ENCODE measurements at places on chromosomes 6 and 20.

DNA sequence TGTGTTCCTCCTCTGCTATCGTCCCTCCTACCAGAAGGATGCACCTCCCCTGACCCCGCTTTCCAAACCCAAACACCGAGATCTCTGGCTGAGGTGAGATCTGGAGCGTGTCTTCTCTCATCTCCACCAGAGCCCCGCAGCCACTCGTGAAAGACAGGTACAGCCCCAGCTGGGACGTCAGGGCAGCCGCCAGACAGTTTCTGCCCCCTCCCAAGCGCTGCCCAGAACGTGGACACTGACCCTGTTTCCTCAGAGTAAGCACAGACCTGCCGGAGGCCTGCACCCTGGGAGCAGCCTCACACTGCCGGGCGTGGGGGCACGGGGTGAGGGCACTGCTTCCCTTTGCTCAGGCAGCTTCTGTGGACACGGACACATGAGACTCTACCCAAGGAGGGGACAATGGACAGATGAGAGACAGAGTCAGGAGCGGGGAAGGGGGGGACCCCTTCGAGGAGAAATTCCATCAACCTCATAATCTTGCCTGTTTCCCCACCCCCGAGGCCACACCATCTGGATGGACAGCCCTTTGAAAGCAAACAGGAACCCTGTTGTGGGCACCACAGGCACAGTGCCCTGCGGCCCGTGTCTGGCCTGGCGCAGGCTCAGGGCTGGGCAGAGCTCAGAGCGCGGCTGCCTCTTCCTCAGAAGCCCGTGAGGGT, 210.6 kb downstream of the DLL1 start:
- no peaks in the 10 kb centered on the region for H3K36me3 ChIP-seq
- no peak overlapping the region for H3K27ac ChIP-seq
- no peak for DNase-seq
- no peak overlapping the region for H3K4me3 ChIP-seq

DNA sequence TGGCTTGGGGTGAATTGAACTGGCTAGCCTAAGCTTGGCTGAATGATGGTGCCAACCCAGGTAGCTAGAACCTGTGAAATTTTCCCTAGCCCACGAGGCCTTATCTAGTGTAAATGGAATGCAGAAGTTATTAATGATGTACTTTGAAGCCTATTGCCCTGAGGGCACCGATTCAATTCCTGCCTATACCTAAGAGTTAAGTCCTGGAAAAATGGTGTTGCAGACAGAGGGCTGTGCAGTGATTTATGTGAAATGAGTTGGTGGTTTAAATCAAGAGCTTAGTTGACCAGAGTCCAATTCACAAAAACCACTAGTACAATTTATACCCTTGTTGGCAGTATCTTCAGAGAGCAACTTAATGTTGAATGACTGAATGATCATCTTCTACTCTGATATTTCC, 373.8 kb upstream of the JAG1 start:
- H3K27me3 ChIP-seq = no peaks in the 10 kb centered on the region
- no peaks in the 10 kb centered on the region for H3K36me3 ChIP-seq
- no peak for DNase-seq
- H3K27ac ChIP-seq = no peak overlapping the region
- H3K4me3 ChIP-seq = no peak overlapping the region

- H3K27me3 ChIP-seq = peaks cover 73% of the 10 kb centered on the region
- H3K36me3 ChIP-seq = no peaks in the 10 kb centered on the region
These were observed 42.8 kb upstream of the PCMTD2 start for GRCh38 chr20:64212755-64213154.

GRCh38 chr6:140486450-140487361, 1112.3 kb upstream of the CITED2 start:
- no peak overlapping the region for H3K4me3 ChIP-seq
- H3K27ac ChIP-seq = peak overlapping the region; percentile 70
- peak; percentile 21 for DNase-seq

DNA sequence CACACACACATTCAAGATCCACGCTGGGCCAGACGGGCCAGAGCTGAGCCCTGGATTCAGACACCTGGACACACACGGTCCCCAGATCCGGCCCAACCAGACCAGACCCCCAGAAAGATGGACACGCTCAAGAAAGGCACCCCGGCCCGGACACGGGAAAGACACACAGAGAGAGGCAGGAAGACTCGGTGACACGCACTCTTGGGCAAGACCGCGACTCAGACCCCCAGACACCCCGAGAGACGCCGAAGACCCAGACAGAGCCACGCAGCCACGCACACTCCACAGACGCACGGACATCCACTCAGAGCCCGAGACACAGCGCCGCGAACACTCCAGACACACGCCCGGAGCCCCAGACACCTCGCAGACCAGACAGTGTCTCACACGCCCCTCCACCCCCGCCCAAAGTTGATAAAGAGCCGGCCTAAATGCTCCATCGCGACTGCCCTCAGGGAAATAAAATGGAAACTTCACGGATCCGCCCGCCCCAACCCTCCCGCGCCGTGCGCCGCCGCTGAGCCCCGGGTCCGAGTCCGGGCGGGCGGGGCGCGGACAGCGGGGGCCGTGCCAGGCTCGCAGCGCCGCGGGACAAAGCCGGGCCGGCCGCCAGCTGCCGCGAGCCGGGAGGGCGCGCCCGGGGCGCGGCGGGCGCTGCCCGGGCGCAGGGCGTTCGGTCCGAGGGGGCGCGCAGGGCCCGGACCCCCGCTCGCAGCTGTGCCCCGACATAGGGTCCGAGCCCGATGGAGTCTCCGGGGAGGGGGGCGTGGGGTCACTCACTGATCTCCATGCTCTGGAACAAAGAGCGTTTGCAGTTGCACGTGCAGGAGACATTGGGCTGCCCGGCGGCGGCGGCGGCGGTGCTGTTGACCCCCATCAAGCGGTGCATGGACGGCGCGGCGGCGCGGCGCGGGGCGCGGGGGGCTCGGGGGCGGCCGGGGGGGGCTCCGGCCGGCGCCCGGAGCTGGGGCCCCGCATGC, 831 bp downstream of the PMEPA1 start:
- DNase-seq = peak; percentile 59
- H3K27me3 ChIP-seq = no peaks in the 10 kb centered on the region
- H3K4me1 ChIP-seq = peaks cover 43% of the 10 kb centered on the region
- no peaks in the 10 kb centered on the region for H3K36me3 ChIP-seq

DNA sequence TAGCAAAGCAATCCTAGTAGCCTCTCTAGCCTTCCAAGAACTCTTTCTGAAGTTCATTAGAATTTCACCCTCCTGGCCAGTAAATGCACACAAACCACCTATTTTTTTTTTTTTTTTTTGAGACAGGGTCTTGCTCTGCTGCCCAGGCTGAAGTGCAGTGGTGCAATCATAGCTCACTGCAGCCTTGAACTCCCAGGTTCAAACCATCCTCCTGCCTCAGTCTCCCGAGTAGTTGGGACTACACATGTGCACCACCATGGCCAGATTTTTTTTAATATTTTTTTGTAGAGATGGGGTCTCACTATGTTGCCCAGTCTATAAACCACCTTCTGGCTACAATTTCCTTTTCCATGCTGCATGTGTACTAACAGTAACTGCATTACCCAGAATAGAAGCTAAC, 301.3 kb downstream of the ZNF217 start:
- H3K27me3 ChIP-seq = no peaks in the 10 kb centered on the region
- no peak overlapping the region for H3K4me3 ChIP-seq
- no peaks in the 10 kb centered on the region for H3K36me3 ChIP-seq
- no peak for DNase-seq

- no peaks in the 10 kb centered on the region for H3K27me3 ChIP-seq
- H3K4me1 ChIP-seq = peaks cover 2% of the 10 kb centered on the region
- no peak overlapping the region for H3K27ac ChIP-seq
- H3K4me3 ChIP-seq = no peak overlapping the region
- no peak for DNase-seq
These were observed 75.1 kb downstream of the TBC1D7 start for GRCh38 chr6:13253272-13253671.

DNA sequence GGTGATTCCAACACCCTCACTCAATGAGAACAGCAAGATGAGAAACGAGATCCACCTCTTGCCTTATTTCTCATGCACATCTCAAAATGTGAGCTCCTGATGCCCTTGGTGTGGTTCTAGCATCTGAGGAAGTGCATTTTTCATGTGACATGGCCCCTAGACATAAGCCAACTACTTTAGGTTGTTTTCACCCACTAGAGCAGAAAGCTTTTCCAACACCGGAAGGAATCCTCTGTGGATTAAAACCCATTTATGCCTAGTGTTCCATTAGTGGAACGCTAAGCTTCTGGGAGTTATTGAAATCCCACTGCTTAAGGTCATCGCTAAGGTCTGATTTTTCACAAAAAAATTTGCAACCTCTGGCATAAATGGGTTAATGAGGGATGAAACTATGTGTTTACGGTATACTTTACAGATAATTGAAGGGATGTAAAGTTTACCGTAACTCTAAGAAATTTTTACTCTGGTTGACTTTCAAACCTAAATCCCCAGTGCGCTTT, 24.0 kb downstream of the CYP24A1 start:
- H3K4me1 ChIP-seq = no peaks in the 10 kb centered on the region
- no peak for DNase-seq
- H3K27ac ChIP-seq = no peak overlapping the region

GRCh38 chr6:16286151-16286522, 47.8 kb downstream of the GMPR start:
- no peak overlapping the region for H3K4me3 ChIP-seq
- peaks cover 16% of the 10 kb centered on the region for H3K4me1 ChIP-seq
- H3K27ac ChIP-seq = no peak overlapping the region

DNA sequence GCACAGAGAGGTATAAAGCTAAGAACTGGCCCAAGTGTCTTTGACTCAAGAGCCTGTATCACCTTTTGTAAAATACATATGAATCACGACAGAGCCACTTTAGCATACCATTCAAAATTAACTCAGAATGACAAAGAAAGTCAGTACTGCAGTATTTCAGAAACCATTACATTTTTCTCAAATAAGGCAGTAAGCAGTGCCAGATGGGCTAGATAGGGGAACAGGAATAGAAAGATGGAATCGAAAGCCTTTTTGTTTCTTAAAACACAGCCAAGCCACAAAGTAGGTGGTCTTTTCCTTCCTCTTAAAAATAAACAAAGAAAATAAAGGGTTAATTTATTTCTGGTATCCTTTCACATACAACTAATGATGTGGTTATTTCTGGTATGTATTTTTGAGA, 10.3 kb downstream of the CLDN20 start:
- no peaks in the 10 kb centered on the region for H3K4me1 ChIP-seq
- H3K27ac ChIP-seq = peak overlapping the region; percentile 21
- H3K4me3 ChIP-seq = no peak overlapping the region

DNA sequence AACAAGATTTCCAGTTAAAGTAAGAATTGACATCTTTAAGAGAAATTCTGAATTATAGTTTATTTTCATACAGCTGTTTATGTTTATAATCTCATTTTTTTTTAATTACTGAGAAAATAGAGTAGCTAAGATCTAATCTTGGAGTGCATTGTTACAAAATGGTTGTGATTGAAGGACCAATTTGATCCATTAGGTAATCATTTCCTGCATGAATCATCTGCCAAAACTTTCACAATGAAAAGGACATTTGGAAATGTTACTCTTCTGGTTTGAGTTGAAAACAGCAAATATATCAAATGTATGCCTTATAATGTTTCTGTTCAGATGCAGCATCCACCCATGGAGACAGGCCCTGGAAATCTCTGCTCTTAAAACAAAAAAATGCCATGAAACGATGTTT, 19.0 kb downstream of the TUBB2A start:
- H3K36me3 ChIP-seq = peaks cover 19% of the 10 kb centered on the region
- no peak overlapping the region for H3K4me3 ChIP-seq
- no peaks in the 10 kb centered on the region for H3K27me3 ChIP-seq
- peak overlapping the region; percentile 90 for H3K27ac ChIP-seq
- DNase-seq = peak; percentile 44

DNA sequence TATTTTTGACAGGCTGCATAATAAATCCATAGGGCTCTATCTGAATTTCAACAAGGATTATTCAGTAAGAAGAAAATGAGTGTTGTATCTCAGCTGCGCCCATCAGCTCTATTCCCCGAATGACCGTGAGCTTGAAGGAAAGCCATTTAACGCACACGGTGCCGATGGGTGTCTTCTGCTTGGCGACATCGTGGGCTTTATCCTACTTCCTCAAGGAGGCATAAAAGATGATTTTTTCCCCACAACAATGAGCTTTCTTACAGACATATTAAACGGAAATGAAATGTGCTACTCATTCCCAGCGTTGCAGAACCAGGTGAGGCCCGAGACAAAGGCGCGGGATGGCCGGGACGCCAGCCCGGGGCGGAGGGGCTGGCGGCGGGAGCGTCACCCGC, 710 bp downstream of the DYNLT1 start:
- H3K36me3 ChIP-seq = peaks cover 21% of the 10 kb centered on the region
- peaks cover 7% of the 10 kb centered on the region for H3K4me1 ChIP-seq
- H3K27me3 ChIP-seq = no peaks in the 10 kb centered on the region
- H3K4me3 ChIP-seq = peak overlapping the region; percentile 99
- DNase-seq = no peak

DNA sequence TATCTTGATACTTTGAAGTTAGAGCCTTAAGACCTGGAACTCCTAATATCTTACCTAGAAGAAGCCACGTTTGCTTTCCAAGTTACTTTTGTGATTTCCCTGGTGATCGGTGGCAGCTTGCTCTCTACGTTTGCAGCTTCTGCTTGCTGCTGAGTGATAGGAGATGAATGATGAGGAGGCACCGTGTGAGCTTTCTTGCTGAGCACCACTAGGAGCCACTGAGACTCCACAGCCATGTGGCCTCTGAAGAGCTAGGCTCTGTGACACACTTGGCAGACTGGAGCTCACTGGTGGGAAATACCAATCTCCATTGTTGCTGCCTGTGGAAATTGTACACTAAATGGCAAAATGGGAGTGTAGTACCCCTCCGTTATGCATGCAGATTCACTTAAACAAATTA, 161.8 kb downstream of the IBTK start:
- H3K27ac ChIP-seq = no peak overlapping the region
- H3K27me3 ChIP-seq = no peaks in the 10 kb centered on the region
- DNase-seq = no peak
- H3K4me3 ChIP-seq = no peak overlapping the region
- no peaks in the 10 kb centered on the region for H3K4me1 ChIP-seq

- no peak overlapping the region for H3K4me3 ChIP-seq
- peaks cover 1% of the 10 kb centered on the region for H3K4me1 ChIP-seq
- peaks cover 45% of the 10 kb centered on the region for H3K27me3 ChIP-seq
These were observed 2.0 kb upstream of the PNPLA1 start for GRCh38 chr6:36267731-36268477.

DNA sequence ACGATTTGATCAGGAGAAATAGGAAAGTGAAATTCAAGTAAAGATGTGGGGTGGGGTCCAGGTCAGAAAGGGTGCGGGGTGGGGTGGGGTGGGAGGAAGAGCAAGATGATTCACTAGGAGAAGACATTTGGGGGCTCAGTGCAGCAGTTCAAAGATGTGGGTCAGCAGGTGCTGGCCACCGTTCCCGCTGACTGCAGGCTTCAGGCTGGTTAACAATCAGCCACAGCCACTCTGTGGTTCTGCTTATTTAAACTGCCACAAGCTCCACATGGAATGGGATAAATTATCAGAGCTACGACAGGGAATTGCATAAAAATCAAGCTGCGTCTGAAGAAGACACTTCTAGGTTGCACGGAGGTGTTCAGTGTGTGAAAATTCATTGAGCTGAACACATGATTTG, 49.4 kb downstream of the TRAM2 start:
- H3K27me3 ChIP-seq = no peaks in the 10 kb centered on the region
- H3K4me3 ChIP-seq = no peak overlapping the region
- H3K4me1 ChIP-seq = peaks cover 18% of the 10 kb centered on the region

- peak overlapping the region; percentile 64 for H3K27ac ChIP-seq
- H3K4me3 ChIP-seq = peak overlapping the region; percentile 1
- DNase-seq = peak; percentile 47
- peaks cover 11% of the 10 kb centered on the region for H3K4me1 ChIP-seq
- H3K36me3 ChIP-seq = no peaks in the 10 kb centered on the region
These were observed 4.1 kb upstream of the MOXD1 start for GRCh38 chr6:132405143-132405915.

GRCh38 chr20:45419188-45420091, 3.5 kb downstream of the PIGT start:
- no peaks in the 10 kb centered on the region for H3K27me3 ChIP-seq
- no peak overlapping the region for H3K27ac ChIP-seq
- DNase-seq = peak; percentile 49
- peaks cover 44% of the 10 kb centered on the region for H3K36me3 ChIP-seq
- H3K4me1 ChIP-seq = peaks cover 13% of the 10 kb centered on the region

Measured in mesenchymal stem cell (in vitro differentiated cells and primary cell).